ENCODE measurements at places on chromosomes 7 and 10.

- no peak for DNase-seq
Observed at GRCh38 chr7:18313965-18314364, 181.6 kb upstream of the HDAC9 start.

- no peak for DNase-seq
Observed at GRCh38 chr7:117493460-117493859, 13.6 kb downstream of the CFTR start.

GRCh38 chr10:61907011-61907410 lies 5.5 kb downstream of the ARID5B start:
- DNase-seq, result no peak

DNA sequence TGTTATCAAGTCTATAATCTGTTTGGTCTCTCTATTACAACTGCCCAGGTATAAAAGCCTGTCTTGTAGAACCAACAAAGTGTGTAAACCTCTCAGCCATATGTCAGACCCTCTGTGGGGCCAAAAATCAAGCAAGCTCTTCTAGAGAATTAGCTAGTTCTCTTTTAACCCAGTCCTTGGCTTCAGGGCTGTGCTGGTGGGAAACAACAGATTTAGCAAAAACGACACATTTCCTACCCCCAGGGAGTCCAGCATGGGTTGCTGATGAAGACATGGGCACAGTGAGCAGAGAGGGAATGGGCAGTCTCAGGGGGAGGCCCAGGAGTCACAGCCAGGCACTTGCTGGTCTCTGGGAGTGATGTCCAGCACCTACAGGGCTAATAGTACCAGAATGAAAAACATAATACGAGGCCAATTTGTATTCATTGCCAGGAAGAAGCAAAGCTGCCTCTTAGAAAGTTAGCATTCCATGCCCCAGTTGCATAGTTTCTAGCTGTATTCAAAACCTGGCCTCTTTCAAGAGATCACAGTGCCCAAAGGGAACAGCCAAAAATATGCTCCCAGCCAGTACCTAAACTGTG lies 80.1 kb downstream of the FRMD4A start:
- no peak for DNase-seq

DNA sequence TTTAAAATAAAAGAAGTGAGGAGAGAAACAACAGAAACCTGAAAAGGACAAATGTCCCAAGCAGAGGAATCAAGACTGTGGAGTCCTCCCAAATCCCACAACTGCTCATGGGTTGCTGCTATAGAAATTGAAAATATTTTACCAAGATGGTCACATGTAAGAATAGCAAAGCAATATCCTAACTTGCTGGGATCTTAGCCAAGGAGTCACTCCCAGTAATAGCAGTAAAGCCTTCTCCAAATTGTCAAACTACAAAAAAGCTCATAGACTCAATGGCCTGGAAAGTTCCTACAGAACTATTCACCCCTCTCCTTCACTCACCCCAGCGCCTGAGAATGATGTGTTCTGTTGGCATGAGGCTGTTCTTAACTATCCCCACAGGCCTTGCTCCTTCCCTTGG lies 186.5 kb downstream of the ELMO1 start:
- DNase-seq, result no peak

DNA sequence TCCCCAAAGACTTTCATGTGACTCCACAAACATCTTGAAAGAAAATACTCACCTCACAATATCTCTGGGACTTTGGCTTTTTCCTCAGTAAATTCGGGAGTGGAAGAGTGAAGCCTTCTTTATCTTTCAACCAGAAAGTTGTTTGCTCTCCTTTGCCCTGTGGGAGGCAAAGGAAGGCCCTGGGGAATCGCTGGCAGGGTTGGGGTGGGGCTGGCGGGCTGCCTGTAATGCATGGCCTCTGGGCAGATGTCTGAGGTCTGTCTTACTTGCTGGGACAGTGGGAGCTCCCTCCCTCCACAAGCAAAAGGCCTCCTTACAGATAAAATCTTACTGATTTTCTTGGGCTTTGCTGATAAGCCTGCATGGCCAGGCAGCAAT lies 24.9 kb downstream of the TECTB start:
- DNase-seq, result no peak

- DNase-seq, result no peak
Observed at GRCh38 chr10:108434559-108435252, 1270.2 kb upstream of the SORCS1 start.

DNA sequence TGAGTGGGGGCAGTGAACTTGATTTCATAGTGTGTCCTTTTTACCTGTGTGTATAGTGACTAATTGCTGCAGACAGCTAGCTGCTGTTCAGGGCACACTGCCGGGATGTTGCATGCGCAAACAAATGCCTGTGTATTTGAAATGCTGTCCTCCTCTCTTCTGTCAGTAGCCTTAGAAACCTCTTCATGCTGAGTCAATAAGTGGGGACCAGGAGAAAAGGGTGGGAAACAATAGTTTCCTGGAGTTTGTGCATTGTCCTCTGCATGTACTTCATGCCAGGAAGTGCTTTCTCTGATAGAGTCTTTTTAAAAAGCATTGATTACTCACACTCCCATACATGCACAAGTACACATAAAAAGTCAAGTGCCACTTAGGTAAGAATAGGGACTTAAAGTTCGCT lies 1183.7 kb upstream of the CELF2 start:
- DNase-seq, result no peak

DNA sequence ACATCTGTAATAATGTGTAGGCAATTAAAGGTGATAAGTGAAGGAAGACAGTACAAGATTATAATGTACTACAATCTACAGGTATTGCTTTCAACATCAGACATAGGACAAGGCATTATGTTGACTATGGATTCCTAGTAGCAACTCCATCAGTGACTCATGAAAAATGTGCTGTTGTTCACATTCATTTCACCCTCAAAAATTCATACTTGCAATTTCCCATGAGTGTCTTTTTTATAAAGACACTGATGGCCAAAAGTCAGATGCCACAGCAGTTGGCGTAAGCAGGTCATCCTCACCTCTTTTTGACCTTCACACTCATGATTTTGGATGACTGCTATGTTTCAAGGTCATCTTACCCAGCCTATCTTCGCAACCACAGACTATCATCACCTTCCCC lies 100.0 kb upstream of the AMPH start:
- DNase-seq, result no peak

DNA sequence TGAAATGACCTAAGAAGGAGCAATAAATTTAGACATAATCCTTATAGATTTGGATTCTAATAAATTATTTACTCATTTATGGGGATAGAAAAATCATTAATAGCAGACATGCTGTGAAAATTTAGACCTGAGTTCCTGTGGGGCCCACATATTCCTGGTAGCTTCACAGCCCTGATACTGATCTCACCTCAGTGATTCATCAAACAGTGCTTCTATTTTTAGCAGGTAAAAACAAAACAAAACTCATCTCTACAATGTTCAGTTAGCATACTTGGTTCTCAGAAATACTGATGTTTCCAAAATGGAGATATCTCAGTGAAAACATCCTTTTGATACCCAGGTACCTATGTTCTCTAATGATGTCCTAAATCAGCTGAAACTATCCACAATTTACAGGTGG lies 841.1 kb upstream of the SORCS1 start:
- DNase-seq, result no peak

DNA sequence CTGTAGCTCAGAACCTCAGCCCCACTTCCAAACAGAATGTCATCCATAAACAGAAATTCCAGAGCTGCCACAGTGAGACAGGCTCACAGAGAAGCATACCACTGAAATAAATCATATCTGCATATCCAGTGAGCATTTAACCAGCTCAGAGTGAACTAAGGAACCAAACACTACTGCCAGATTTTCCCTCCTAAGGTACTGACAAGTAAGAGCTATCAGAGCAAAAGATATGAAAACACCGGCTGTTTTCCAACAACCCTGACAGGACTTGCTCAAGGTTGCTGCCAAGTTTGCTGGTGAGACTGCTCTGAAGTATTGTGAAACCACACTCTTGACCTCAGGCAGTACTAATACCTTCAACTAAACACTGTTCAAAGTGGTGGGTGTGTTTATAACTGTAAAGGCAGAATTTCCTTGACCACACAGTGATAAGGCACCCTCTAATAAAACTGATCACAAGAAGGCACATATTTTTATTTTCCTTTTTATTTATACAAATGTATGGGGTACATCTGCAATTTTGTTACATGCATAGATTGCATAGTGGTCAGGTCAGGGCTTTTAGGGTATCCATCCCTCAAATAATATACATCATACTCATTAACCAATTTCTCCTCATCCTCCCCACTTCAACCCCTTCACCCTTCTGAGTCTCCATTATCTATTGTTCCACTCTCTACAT lies 18.3 kb downstream of the SGMS1 start:
- DNase-seq, result peak; percentile 88

All from hematopoietic multipotent progenitor cell treated with erythropoietin and hydrocortisone succinate and interleukin-3 and kit ligand, for 6 days (in vitro differentiated cells).